ENCODE measurements at places on chromosomes 12 and 14.
A peak's percentile ranks its signal among the peaks of the same experiment; 100 is the strongest.

DNA sequence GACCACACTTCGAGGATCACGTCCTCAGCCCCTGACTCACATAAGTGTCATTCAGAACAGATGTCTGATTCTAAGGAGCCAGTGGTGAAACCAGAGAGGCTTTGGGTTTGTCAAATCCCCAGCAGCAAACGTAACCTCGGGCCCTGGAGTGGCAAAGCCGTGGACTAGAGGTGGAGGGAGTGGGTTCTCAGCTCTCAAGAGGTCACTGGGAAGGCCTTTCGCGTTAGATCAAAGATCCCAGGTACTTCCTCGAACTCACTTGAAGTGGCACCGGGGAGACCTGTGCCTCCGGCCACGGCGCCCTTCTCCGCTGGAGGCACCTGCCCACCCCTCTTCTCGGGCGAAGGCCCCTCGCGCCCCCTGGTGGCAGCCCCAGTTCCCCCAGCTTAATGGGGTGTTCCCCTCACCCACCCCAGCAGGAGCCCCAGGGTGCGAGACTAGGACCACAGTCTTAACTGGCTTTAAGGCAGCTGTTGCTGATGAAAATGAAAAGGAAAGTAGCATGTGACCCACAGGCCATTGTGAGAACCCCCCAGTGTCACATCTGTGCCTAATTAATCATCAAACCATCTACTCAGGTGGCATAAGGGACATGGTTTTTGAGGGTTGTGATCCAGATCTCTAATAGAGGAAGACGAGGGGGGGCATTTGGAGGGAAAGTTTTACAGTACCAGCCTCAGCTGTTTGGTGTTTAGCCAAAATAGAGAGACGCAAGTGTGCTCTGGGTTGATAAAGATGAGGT lies 672 bp upstream of the ESR2 start:
- DNase-seq, result no peak

GRCh38 chr12:575129-575502 lies 88.1 kb downstream of the NINJ2 start:
- DNase-seq, result no peak

DNA sequence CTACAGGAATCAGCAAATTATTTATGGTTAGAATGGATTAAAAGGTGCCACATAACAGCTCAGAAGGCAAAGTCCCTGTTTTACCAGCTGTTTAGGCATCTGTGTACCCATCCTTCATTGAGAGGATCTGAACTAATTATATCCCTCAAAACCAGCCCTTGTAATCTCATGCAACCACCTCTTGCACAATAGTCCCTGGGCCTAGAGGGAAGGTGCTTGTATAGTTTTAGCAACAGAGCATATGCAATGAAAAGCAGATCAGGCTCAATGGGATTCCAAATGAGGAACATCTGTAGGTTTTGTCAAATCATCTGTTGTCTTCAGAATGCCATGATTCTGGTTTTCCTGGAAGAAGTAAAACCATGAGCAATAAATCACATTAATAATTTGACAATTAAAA lies 26.0 kb upstream of the GLIPR1L2 start:
- peak; percentile 42 for DNase-seq

DNA sequence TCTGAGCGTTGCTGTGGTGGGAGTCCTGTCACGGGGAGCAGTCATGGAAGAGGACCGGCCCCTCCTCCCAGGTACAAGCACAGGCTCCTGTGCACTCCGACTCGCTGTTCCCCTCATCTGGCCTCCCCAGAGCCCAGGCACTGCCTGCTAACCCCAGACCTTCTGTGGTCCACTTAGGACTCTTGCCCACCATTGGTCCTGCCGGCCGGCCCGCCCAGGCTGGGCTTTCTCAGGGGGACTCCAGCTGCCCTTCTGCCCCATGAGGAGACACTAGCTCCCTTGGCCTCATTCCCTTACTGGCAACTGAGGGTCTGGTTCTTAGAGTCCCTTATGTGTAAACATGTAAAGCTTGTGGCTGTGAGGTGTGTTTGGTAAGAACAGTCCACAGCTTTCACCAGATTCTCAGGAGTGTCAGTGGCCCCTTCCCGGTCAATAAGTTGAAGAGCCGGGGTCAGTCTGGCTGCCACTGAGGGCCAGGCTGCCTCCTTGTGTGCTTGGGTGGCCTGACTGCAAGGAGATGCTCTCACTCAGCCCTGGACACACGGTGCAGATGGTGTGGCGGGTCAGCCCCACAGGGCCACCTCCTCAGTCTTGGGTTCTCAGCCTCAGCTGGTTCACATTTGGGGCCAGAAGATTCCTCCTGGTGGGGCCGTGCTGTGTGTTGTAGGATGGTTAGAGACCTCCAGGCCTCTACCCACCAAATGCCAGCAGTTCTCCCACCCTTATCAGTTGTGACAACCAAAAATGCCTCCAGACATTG lies 43.6 kb downstream of the DDX51 start:
- no peak for DNase-seq

GRCh38 chr12:105445649-105446048 lies 115.2 kb downstream of the C12orf75 start:
- DNase-seq, result no peak

All from HFF-Myc (cell line).